ENCODE measurements at places on chromosomes 5 and 9. TPM values are rescaled to one million over a fixed set of nuclear protein-coding genes. Genes with fewer than 3 reads are reported as not detected.

DEPDC1B gene
- total RNA-seq: not detected

DNAJC21 gene
- 40.6 TPM for total RNA-seq

OTP gene
- not detected for total RNA-seq

DNA sequence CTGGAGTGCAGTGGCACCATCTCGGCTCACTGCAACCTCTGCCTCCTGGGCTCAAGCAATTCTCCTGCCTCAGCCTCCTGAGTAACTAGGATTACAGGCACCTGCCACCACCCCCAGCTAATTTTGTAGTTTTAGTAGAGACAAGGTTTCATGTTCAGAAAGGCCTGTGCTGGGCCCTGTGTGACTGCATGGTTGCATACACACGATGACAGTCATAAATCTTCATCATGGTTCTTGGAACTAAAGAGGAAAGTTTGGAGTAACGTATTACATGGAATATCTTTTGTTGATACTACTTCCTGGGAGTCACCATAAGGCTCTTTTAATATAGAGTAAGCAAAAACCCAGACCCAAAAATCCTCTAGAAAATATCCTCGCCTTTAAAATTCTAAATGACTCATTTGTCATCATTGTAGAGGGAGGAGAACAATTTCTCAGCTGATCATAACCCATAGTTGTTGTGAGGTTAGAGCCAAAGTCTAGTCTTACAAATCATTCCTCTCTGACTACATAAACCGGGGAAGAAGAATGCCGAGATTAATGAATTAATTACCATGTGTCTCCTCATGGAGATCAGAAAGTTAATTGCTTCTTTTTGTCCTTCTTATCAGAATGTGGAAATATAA lies 47.0 kb downstream of the KLF9 start:
- no peak for DNase-seq
- H3K36me3 ChIP-seq: no peaks in the 10 kb centered on the region
- no peaks in the 10 kb centered on the region for H3K27me3 ChIP-seq
- no peaks in the 10 kb centered on the region for H3K4me1 ChIP-seq

DNA sequence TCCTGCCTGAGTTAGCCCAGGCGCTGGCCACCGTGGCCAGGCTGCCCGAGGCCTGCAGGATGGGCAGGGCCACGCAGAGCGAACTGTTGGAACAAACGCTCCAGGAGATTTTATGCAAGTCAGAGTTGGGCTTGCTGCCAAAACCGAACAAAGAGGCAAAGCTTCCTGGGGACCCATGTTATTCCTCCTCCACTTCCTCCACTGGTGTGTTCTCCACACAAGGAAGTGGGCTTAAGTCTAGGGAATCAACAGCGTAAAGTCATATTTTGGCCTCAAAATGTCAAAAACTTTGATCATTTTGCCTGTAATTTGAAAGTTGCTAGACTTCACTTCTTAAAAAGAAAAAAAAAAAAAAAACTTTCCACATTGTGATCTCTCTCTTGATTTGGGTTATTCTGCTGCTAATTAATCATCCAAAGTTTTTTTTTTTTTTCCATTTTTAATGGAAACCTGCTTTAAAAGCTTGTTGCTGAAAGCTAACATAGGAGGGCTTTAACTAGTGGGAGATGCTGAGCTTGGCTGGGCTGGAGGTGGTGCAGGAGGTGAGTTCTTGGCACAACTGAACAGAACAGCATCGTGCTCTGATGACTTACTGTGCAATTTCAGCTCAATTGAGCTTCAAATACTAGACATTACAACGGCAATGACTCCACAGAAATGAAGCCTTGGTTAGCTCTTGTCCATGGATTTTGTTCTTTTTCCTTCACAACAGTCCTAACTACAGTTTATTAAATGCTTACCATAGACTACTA lies 73.0 kb downstream of the PTPDC1 start:
- no peaks in the 10 kb centered on the region for H3K27me3 ChIP-seq
- H3K4me1 ChIP-seq: peaks cover 36% of the 10 kb centered on the region
- DNase-seq: peak; percentile 93
- H3K36me3 ChIP-seq: no peaks in the 10 kb centered on the region
- H3K4me3 ChIP-seq: no peak overlapping the region

DNA sequence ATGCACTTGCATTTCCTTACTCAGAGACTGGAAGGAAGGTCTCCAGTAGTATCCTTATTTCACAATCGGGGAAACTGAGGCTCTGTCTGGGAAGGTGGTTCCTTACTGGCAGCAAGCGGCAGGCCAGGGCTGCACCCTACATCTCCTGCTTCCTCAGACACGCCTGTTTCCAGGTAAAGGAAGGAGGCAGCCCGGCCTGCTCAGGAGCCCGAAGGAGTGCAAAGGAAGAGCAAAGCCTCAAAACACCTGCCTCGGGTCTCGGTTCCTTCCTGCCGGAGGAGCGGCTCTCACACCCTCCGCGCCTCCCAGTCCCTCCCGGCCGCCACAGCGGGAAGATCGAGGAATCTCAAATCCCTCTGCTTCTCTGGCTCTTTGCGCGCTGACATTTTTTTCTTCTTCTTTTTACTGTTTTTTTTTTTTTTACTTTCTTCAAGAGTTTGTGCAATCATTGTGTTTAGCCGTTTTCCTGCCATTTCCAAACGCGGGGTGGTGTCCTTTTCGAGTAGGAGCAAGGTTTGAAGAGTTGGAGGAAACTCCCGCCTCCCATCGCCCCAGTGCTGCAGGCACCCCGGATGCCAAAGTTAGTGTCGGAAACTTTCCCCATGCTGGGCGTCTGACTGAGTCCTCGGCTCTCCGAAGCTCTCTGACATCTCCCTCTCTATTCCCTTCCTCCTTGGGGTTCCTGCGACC lies 1.0 kb downstream of the GGTA1 start:
- H3K36me3 ChIP-seq: no peaks in the 10 kb centered on the region
- peaks cover 26% of the 10 kb centered on the region for H3K4me1 ChIP-seq
- H3K4me3 ChIP-seq: peak overlapping the region; percentile 48
- H3K27ac ChIP-seq: peak overlapping the region; percentile 61

- DNase-seq: no peak
- no peaks in the 10 kb centered on the region for H3K36me3 ChIP-seq
- H3K4me1 ChIP-seq: no peaks in the 10 kb centered on the region
Observed at GRCh38 chr5:178430186-178431062, 159.8 kb downstream of the COL23A1 start.

DNA sequence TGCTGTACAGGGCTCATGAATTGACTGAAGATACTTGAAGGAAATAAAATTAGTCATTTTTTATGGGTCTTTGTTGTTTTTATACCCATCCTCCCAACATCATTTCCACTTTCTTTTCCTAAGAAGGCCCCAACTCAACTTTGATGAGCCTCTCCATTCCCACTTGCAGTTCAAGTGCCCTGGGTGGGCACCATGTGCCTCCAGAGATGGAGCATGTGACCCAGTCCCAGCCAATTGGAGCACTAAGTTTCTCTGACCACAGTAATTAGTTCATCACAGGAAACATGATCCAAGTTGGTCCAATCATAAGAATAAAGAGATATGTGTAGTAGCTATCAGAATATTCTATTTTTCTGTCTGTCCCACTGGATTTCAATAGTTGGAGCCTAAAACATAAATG lies 46.9 kb downstream of the HTR4 start:
- DNase-seq: no peak
- no peaks in the 10 kb centered on the region for H3K4me1 ChIP-seq
- H3K4me3 ChIP-seq: no peak overlapping the region
- H3K27ac ChIP-seq: no peak overlapping the region
- H3K36me3 ChIP-seq: no peaks in the 10 kb centered on the region

GRCh38 chr5:119757276-119757675 lies 127.9 kb downstream of the FAM170A start:
- H3K36me3 ChIP-seq: no peaks in the 10 kb centered on the region
- no peaks in the 10 kb centered on the region for H3K27me3 ChIP-seq
- no peak for DNase-seq
- H3K27ac ChIP-seq: no peak overlapping the region

- no peaks in the 10 kb centered on the region for H3K4me1 ChIP-seq
- no peak overlapping the region for H3K27ac ChIP-seq
- H3K27me3 ChIP-seq: no peaks in the 10 kb centered on the region
- no peaks in the 10 kb centered on the region for H3K36me3 ChIP-seq
- DNase-seq: no peak
- H3K4me3 ChIP-seq: no peak overlapping the region
Observed at GRCh38 chr5:16791036-16791705, 144.9 kb downstream of the MYO10 start.

GRCh38 chr5:98204798-98205197 lies 568.7 kb upstream of the RGMB start:
- no peak for DNase-seq
- H3K4me3 ChIP-seq: no peak overlapping the region
- H3K36me3 ChIP-seq: no peaks in the 10 kb centered on the region
- H3K4me1 ChIP-seq: no peaks in the 10 kb centered on the region

DNA sequence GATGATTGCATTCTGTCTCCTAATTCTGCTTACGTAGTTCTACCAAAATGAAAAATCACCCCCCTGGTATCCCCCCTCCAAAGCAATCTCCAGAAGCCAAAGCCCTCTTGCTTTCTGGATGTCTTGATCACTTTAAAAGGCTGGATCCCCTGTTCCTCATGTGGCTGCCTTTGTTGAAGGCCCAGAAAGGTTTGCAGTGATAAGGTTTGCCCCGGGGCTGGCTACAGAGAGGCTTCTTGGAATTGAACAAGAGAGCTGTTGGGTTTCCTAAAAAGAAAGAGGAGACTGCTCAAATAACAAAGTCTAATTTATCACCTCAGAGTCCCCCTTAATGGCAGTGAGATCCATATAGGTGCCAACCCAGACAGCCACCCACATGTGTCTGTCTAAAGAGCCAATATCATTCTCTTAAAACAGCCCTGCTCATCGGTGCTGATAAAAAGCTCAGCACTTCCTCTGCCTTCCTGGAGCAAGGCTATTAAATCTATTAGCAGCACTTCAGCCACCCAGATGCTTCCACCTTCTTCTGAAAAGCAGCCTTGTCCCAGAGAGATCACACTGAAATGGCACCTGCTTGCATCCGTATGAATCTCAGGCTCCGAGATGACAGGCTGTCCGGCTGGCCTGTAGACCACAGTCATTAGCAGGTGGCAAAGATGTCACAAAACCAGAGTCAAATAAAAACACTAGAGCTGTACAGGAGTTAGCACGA lies 70.9 kb downstream of the TEX10 start:
- no peaks in the 10 kb centered on the region for H3K4me1 ChIP-seq
- no peaks in the 10 kb centered on the region for H3K27me3 ChIP-seq
- peaks cover 19% of the 10 kb centered on the region for H3K36me3 ChIP-seq
- DNase-seq: no peak
- no peak overlapping the region for H3K4me3 ChIP-seq

Measured in sigmoid colon (tissue), 7 donors.